ENCODE measurements at places on chromosomes 16 and 17.

DNA sequence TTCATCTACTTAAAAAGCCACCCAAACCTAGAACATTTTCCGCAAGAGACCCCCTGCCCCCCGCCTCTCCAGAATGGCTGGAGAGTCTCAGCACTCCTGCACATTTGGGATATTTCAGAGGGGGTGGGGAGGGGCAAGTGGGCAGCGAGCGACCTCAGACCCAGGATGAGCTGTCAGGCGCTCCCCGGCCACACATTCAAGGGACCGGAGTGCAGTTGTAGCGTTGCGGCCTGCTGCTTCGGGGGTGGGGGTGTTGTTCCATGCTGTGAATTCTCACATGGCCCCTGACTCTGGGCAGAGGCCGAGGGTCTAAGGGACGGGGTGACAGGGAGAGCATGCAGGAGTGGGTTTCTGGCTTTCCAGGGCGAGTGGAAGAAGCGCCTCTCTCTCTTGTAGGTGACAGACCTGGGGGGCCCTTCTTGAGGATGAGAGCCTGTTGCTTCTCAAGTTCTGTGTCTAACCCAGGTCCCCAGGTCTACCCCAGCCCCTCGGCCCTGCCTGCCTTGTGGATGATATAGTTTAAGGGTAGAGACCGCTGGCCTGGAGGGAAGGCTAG lies 231.2 kb downstream of the SEC14L1 start:
- no peak for DNase-seq

GRCh38 chr17:56038131-56038530 lies 115.1 kb upstream of the ANKFN1 start:
- DNase-seq = no peak

- DNase-seq = no peak
Observed at GRCh38 chr17:5560361-5560988, 23.8 kb downstream of the NLRP1 start.

DNA sequence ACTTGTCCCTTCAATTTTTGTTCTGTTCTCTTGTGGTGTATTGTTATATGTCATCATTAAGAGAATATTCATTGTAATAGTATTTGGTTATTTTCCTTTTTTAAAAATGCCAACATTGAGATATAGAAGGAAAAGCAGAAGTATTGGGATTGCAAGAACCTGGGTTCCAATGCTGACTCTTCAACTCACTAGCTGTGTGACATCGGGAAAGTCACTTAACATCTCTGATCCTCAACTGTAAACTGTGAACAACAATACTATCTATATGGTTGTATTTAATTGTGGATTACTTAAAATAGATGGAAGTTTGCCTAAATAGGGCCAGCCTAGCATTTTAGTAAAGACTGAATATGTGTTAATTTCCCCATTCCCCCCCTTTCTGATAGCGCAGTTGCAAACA lies 55.8 kb downstream of the TMEM186 start:
- DNase-seq = no peak

- no peak for DNase-seq
Observed at GRCh38 chr17:28702026-28702751, 9.5 kb downstream of the PROCA1 start.

- DNase-seq = peak; percentile 24
Observed at GRCh38 chr16:1645914-1646525, 32.1 kb upstream of the JPT2 start.

DNA sequence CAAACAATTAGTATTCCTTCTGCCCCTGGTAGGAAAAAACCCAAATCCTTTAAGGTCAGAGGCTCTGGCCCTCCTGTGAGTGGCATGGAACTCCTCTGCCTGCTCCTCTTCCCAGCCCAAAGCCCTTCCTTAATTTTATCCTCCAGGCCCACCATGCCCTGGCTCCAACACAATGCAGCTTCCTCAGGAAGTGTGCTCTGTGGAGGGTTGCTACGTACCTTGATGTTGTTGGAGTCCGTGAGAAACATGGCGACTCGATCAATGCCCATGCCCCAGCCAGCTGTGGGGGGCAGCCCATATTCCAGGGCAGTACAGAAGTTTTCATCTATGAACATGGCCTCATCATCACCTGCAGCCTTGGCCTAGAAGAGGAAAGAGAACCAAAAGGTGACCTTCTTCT lies 5.3 kb upstream of the ADAT1 start:
- no peak for DNase-seq

DNA sequence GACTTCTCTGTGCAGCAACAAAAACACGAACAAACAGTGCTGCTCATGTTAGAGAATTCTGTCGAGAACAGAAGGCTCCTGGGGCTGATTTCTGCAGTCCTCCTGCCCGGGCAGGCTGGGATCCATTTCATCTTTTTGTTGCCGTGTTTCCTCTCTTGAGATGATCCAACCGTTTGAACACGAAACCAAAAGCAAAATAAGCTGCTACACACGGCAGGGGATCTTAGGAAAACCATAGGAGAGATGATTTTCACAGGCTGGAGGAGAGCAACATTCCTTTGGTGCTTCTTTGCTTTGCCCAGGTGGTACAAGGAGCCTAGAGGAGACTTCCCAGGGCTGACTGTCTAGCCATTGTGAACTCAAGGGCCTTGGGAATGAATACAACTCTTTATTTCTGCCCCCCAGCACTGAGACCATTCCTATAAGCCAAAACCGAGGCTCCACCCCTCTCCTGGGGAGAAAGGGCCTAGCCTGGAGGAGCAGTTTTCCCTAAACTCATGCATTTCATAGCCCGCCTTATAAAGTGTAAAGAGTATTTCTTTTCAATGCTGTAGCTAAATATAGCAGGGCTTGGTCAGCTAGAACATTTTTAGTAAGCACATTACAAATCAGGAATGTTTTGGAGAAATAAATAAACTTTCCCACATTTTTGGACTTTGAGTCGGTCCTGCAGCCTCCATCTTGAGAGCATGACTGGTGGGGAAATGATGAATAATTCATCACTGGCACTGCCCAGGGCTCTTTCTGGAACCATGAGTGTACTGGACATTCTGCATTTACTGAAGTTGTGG lies 7.7 kb downstream of the FOXL1 start:
- no peak for DNase-seq

DNA sequence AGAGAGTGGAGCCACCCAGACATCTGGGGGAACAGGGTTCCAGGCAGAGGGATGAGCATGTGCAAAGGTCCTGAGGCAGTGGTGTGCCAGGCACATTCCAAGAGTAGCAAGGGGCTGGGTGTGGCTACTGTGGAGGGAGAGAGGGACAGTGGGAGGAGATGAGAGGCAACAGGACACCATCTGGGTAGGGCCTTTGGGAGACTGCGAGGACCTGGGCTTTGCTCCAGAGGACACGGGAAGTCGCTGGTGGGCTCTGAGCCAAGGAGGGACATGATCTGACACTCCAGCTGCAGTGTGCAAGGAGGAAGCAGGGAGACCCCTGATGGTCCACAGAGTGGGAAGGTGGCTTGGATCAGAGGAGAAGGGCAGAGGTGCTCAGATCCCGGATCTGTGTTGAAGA lies 56.7 kb upstream of the MED9 start:
- DNase-seq = no peak

DNA sequence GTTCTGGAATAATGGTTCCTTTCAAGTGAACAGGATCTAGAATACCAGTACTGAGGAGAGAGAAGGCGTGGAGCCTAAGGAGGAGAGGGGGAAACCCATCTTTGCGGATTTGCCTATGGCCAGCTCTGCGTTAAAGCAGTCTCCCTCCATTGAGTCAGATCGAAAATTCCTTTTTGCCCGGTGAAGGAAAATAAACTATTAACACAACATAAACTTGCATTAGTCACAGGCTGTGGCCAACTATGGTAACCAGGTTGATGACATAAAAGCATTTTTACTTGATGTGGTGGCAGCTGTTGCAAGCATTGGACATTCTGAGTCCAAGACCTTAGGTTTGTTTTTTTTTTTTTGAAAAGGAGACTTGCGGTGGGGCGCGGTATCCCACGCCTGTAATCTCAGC lies 8.9 kb downstream of the LDAF1 start:
- no peak for DNase-seq

- no peak for DNase-seq
Observed at GRCh38 chr16:65672960-65673359, 551.1 kb upstream of the CDH11 start.

DNA sequence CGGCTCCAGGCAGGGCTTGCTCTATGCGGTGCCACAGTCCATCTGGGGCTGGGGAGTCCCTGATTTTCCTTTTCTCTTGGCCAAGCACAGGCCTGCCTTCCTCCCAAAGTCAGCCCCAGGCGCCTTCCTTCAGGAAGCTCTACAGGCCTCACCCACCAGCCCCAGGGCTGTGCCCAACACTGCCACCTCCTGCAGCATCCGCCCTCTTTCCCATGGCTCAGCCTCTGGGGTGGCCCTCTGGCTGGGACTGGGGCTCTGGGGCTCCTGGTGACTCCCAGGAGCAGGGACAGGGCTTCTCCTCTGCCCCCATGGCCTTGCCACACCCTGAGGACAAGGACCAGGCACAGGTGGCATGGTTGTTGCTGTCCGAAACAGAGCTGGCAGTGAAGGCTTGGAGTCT lies 817 bp downstream of the ITGB4 start:
- no peak for DNase-seq

DNA sequence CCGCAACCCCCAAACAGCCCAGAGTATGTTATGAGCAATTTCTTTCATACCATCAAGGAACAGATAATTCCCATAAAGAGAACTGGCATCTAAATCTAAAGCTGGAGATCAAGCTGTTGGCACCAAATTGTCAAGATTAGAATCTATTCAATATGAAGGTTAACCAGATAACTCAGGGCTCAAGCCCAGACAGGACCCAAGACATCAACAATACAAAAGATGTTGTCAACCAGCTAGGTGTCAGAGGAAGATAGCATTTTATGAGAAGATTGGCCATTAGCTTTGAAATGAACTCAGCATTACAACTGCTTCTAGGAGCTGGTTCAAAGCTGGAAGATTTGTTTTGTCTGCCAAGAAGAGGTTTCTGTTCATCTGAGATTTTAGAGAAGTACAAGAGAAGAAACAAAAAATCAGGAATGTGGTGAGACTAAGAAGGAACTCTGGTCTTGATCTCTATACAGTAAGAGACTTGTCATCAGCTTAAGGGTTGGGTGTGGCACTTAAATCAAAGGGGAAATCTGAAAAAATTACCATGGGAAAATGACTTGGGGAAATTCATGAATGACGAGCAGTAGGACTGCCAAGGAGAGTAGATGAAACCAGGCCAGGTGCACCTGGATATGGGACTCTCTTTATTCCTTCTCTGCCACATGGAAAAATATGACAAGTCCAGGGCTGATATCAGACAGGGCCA lies 64.2 kb upstream of the COX10 start:
- no peak for DNase-seq

Data from stimulated activated CD4-positive, alpha-beta T cell treated with anti-CD3 and anti-CD28 coated beads, Interleukin-4, amount 100 ng/mL, for 1 hour (primary cell).